ENCODE measurements at places on chromosomes 4 and X. TPM values are rescaled to one million over a fixed set of nuclear protein-coding genes. Genes with fewer than 3 reads are reported as not detected.

The BMPR1B gene
- total RNA-seq: 42.5 TPM

The PJA1 gene
- total RNA-seq: 60.9 TPM

The SSX4 gene
- total RNA-seq: not detected

The NXF2 gene
- total RNA-seq: not detected

The MAGEB1 gene
- total RNA-seq: not detected

The SMARCA1 gene
- 90.7 TPM for total RNA-seq

The CTSO gene
- 24.5 TPM for total RNA-seq

The SLIT2 gene
- total RNA-seq: 16.3 TPM

The C4orf50 gene
- 0.10 TPM for total RNA-seq

The RIPPLY1 gene
- total RNA-seq: not detected

The AMER1 gene
- total RNA-seq: 11.6 TPM

The COX7B gene
- 495 TPM for total RNA-seq

The CPE gene
- total RNA-seq: 147 TPM

The SRPX gene
- 85.9 TPM for total RNA-seq

The TMEM154 gene
- 12.6 TPM for total RNA-seq

The DAPP1 gene
- 10.5 TPM for total RNA-seq

The CT45A3 gene
- not detected for total RNA-seq

The SEL1L3 gene
- total RNA-seq: 22.6 TPM

The RP2 gene
- 15.0 TPM for total RNA-seq

The SPATA18 gene
- 3.6 TPM for total RNA-seq

The PPEF2 gene
- 0.10 TPM for total RNA-seq

The GC gene
- not detected for total RNA-seq

The PTCHD1 gene
- total RNA-seq: 0.31 TPM

The CLGN gene
- 5.3 TPM for total RNA-seq

The SCOC gene
- 48.9 TPM for total RNA-seq

The NPY5R gene
- 0.41 TPM for total RNA-seq

The GPR34 gene
- 2.7 TPM for total RNA-seq

The ESX1 gene
- total RNA-seq: not detected

The VAMP7 gene
- 31.3 TPM for total RNA-seq

The MTMR8 gene
- total RNA-seq: 3.5 TPM

The VSIG4 gene
- 6.4 TPM for total RNA-seq

Measured in tongue (tissue), 3 donors.